Fibroblast of lung (primary cell): ENCODE measurements at places on chromosomes 7 and 10.

- DNase-seq = no peak
Measured at GRCh38 chr7:135251496-135252391, 18.1 kb downstream of the STRA8 start.

DNA sequence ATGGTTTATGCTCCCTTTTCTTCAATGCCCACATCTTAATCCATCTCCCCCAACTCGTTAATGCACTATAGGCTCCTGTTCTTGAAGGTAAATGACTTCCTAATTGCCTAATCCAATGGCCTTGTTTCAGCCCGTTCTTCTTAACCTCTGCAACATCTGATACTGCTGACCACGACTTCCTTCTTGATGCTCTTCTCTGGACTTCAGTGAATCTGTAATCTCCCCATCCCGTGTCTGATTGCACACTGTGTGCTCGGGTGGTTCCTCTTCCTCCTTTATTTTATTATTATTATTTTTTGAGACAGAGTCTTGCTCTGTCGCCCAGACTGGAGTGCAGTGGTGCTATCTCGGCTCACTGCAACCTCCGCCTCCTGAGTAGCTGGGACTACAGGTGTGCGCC, 58.9 kb downstream of the HIPK2 start:
- no peak for DNase-seq

- DNase-seq = no peak
Measured at GRCh38 chr7:1127001-1127400, 33.0 kb downstream of the ZFAND2A start.

DNA sequence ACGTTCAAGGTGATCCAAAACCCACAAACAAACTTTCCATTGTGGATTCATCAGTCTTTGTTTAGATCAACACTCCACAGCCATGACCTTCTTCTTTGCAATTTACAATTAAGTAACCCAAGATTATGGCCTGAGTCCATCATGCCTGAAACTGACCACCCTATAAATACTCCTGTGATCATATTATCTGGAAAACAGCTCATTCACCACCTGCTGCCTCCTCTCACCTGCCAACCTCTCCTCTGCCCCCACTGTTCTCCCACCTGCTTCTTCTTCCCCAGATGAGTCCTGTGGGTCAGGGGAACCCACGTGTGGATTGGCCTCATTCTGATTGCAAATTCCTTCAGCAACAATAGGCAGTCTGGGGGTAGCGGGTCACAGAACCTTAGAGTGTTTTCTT, 81.4 kb downstream of the ABLIM1 start:
- DNase-seq = no peak

- peak; percentile 92 for DNase-seq
Measured at GRCh38 chr7:151592868-151593486, 73.3 kb upstream of the RHEB start.

DNA sequence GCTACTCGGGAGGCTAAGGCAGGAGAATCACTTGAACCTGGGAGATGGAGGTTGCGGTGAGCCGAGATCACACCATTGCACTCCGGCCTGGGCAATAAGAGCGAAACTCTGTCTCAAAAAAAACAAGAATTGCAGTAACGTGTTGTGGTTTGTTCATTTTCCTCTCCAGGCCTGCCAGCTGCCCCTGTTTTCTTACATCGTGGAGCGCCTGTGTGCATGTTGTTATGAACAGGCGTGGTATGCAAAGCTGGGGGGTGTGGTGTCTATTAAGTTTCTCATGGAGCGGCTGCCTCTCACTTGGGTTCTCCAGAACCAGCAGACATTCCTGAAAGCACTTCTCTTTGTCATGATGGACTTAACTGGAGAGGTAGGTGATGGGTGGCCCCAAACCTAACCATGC, 52.1 kb downstream of the TRRAP start:
- no peak for DNase-seq

- DNase-seq = no peak
Measured at GRCh38 chr7:6559896-6560295, 8.6 kb upstream of the GRID2IP start.
